ENCODE measurements at places on chromosomes 11 and 22.

DNA sequence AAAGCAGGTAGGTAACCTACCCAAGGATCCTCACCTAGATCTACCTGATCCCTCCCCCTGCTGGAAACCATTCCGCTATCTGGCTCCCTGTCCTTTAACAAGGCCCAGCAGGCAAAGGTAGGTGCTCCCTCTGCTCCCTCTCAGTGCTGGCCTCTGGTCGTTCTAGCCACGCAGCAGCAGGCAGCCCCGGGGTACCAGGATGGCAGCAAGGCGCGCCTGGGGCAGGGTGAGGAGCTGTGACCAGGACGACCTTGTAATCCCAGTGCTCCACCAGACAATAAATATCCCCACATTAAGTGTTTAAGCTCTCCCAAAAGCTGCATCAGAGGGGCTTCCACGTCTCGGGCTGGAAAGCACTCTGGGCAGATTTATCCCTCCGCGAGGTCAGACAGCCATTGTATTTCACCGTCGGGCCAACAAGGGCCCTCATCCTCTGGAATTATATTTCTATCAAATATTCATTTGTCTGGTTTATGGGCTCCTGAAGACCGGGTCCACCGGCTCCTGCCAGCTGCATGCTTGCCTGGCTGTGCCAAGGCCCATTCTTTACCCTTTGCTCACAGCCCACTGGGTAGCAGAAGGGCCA, 81.3 kb downstream of the CHST1 start:
- no peak for DNase-seq

DNA sequence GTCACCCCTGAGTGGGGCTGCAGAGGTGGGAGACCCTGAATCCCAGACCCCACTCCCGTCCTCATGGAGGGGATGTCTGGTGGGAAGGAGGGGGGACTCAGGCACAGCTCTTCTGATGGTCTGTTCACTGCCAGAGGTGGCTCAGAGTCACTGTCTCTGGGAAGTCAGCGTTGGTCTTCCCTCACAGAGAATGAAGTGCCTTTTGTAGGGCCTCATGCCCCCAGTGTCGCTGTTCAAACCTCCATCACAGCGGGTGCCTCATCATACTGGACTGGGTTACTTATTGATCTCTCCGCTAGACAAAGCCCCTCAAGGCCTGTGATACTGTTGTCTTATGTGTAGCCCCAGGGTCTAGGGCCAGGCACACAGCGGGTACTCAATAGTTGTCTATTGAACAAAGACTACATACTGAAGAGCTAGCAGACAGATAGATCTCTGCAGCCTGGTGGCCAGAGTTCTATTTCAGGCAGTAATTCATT, 41.3 kb downstream of the CD6 start:
- no peak for DNase-seq

GRCh38 chr11:70082829-70083228, 4.7 kb downstream of the ANO1 start:
- DNase-seq, result no peak

DNA sequence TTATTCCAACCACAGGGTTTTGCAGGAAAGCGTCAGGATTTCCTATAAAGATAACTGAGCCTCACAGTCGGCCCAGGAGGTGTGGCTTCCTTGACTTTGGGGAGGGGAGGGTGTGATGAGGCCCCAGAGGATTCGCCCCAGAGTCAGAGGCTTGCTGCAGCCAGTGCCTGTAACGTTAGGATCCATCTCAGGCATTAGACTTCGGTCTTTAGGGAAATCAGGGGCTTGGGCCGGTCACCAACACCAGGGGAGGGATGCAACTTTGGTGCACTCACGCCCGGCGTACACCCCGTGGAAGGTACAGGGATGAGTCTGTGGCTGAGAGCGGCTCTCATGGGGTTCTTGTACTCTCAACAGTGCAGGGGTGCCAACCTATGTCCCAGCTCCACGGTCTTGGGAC, 5.7 kb upstream of the ANO1 start:
- DNase-seq, result no peak

DNA sequence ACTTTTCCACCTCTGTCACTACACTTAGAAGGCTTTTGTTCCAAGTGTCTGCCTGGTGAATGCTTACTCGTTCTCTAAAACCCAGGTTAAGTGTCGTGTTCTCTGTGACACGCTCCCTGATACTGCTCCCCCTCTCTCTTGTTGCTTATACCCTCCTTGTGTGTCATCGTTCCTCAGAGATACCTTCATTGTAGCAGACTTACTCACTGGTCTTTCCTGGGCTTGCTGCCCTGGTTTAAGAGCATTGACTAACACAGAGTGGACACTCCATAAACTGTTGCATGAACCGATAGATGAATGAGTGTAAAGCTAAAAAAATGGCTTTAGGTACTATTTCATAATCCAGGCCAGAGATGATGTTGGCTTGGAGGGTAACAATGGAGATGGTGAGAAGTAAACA, 171.3 kb downstream of the GRIK4 start:
- DNase-seq, result no peak

DNA sequence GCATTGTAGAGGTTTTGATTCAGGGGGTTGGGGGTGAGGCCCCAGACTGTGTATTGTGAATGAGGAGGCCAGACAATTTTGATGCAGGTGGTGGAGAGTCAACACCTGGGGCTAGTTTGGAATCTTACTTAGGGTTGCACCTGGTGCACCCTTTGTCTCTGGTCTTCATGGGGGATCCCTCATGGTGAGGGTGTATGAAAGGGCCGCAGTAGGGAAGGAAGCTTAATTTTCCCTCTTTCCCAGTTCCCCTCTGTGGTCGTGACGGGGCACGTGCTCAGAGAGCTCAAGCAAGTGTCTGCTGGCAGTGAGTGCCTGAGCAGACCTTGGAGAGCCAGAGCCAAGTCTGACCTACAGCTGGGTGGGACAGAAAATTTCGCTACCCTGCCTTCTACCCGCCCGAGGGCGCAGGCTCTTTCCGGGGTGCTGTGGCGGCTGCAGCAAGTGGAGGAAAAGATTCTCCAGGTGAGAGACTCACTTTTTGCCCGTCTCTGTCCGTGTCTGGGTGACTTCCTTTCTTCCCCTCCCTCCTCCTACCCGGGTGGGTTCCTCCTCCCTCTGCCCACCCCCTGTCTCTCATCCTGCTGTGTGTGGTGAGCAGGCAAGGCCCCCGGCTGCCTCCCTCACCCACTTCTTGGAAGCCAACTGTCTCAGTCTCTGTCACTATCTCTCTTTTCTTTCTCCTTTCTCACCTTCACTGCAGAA, 131.7 kb downstream of the MICAL2 start:
- DNase-seq, result no peak

DNA sequence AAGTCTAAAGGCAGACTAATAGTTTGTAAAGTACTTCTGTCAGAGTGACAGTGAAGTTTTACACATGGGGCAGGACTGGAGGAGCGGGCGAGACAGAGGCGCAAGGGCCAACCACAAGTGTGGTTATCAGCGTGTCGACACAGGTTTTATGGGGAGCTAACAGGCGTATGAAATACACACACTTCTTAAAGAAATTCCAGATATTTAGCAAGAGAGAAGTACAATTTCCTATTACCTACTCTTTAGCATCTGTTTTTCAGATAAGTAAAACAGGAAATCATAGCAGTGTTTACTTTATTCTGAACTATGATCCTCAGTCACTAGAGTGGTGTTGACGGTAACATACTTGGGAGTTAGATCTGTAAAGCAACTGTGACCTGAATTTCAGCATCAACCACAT, 22.5 kb downstream of the VSIG10L2 start:
- DNase-seq, result no peak

DNA sequence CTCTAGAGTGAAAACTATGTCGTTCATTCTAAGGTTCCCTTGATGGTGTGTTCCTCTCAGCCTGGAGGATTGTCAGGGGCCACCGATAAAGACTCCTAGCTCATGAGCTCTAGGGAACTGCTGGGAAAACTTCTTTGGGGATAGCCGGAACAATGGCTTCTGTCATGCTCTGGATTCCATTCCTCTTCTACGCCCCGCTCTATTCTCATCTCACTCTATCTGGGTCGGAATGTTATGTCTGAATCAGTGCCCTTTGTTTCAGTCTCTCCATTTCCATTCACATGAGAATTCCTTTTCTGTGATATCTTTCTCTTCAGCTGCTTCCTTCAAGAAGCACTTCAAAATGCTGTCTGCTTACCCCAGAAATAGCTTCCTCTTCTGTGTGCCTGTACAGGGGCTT, 16.9 kb upstream of the SLCO2B1 start:
- DNase-seq, result no peak

DNA sequence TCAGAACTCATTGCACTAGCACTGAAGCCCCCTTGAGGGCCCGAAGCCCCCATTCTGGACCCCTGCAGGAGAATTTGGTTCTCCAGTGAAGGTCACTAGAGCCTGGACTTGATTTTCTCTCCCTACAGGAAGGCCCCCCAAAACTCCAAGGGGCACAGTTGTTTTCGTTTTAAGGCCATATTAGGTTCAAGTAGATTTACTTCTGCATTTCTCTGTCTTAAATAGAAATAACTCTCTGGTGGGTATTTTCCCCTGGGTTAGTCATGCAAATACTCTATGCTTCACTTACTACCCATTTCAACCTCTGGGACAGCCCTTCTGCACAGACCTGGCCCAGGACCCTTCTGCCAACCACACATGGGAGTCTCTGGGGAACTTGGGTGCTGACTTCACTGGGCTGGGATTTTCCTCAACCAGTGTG, 41.6 kb downstream of the WEE1 start:
- no peak for DNase-seq

GRCh38 chr11:98277251-98277912, 743.4 kb upstream of the CNTN5 start:
- DNase-seq, result no peak

DNA sequence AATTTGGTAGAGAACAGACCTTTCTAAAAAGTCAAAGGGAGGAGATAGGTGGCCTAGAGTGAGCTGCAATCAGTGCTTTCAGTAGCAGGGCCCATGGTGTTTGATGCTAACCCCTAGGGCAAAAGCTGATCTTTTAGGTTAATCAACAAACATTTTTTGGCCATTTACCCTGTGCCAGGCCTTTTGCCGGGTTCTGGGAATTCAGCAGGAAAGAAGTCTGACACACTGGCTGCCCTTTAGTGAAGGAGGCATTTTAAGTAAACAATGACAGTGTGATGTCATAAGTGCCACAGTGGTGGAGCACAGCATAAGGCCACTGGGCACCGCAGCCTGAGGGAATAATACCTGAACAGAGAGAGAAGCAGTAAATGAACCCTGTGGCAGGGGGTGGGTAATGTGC, 29.0 kb downstream of the C22orf31 start:
- DNase-seq, result no peak

GRCh38 chr11:81959341-81959740, 774.3 kb downstream of the FAM181B start:
- no peak for DNase-seq

DNA sequence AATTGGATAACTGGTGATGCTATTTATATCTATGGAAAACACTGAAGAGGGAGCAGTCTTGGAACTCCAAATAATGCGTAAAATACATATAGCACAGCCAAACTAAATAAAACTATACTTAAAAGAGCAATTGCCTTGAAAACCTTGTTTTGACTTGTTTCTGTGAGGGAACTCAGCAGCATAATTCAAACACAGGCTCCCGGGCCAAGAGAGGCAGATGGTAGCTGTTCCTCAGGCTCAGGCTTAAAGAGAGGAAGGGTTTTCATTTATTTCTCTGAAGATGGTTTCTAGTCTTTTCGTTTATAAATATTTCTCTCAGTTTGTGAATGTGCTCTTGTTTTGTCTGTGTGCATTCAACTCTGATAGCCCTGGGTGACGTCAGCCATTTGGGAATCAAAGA, 82.4 kb downstream of the FANCF start:
- DNase-seq, result no peak

- no peak for DNase-seq
Observed at GRCh38 chr11:115919341-115920091, 415.3 kb upstream of the CADM1 start.

DNA sequence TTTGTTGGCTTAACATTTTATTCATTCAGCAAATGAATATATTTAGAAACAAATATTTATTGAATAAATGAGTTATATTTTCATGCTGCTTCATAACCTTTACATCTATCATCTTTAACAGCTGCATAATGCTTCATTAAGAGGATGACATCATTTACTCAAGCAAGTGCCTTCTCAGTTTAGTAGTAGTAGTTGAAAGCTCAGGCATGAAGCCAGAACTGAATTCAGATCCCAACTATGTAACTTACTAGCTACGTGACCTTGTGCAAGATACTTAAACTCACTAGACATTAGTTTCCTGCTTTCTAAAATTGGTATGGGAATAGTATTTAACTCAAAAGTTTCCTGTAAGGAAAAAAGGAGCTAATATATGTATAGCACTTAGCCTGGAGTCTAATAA, 90.3 kb downstream of the TMPRSS5 start:
- no peak for DNase-seq

DNA sequence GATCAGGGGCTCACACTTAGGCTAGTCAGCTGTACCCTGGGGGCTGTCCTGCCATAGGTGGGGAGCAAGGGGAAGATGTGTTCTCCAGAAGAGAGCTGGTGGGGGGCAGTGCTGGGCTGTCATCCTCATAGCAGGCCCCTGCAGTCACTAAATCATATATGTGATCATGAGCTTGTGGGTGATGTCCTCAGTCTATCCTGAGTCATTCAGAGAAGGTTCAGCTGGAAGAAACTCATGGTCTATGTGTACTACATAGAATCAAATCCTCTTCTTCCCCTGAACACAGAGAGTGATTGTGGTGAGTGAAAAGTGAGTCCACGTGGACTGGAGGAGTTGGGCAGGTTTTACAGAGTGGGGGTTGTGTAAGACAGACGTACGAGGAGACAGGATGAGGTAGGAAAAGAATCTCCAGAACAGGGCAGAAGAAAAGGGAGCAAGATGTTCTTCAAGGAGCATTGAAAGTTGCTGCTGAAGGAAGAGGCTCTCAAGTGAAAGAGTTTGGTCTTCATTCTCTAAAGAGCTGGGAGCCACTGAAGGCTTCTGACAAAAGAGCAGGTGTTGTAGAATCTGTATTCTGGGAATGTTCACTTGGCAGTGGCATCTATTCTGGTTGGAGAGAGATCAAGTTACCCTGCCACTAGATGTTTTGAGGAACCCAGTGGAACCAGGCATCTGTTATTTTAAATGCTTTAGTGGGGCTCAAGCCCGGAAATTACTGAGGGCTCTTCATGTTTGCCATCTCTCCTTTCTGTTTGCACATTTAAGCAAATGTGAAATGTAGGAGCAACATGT, 68.9 kb downstream of the C22orf31 start:
- no peak for DNase-seq

DNA sequence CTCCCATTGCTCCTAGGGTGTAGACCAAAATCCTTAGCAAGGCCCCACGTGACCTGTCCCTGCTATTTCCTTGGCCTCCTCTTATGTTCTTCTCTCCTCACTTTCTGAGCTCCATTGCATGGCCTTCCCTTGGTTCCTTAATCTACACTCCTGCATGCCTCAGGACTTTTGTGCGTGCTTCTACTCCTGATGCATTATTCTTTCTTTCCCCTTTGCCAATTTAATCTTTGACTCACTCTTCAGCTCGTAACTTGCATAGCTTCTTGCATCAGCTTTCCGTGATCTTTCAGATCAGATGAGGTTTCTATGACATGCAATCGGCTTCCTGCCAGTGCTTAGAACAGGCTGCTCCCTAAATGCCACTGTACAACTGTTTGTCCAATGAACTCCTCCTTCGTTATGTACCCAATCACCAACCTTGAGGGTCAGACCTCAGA, 261.6 kb upstream of the CADM1 start:
- no peak for DNase-seq
